A673 (cell line): ENCODE measurements at places on chromosomes 13 and 19. TPM values are rescaled to one million over a fixed set of nuclear protein-coding genes. Genes with fewer than 3 reads are reported as not detected.

- no peak for DNase-seq
These were observed 257.8 kb upstream of the IPO5 start for GRCh38 chr13:97695684-97696083.

DNA sequence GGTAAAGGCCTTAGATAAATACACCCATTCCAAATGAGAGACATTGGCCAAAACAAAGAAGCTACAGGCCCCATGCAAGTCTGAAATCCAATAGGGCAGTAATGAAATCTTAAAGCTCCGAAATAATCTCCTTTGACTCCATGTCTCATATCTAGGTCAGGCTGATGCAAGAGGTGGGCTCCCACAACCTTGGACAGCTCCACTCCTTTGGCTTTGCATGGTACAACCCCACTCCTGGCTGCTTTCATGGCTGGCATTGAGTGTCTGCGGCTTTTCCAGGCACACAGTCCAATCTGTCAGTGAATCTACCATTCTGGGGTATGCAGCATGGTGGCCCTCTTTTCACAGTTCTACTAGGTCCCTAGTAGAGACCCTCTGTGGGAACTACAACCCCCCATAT, 762.5 kb downstream of the LIG4 start:
- no peak for DNase-seq

DNA sequence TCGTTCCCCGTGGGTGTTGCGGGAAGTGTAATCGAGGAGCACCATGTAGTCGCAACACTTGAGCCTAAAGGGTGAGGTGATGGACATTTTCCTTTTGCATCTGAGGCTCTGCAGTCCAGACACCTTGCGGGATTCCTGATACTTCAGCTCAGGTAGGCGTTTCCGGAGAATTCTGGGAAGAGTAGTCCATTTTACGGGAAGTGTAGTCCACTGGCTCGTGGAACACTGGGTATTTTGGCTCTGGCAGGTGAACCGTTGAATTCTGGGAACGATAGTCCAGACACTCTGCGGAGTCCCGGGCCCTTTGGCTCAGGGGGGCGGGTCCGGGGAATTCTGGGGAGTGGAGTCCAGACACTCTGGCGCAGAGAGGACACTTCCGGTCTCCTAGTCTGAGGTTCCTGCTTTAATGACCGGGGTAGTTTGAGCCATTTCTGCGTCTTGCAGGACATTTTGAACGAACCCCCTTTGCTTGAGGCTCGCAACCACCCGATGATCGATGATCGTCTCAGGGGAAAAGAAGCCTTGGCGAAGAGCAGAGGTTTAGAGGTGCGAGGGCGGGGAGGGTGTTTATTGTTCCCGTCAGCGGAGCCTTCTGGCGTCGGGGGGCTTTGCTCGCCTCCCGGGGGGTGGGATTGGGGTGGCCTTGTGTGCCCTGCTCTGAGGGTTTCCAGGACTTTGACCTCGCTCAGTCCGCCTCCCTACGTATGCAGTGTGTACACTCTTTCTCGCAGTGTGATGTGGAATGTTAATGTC, at the start of gene ZNF223:
ZNF223 (plus strand) TSS at position 387 of the 753 bp plus-strand sequence. CDS start 3,141 bp downstream, outside the sequence.
- DNase-seq = peak; percentile 97

Gene HOMER3
- total RNA-seq = 23.9 and 31.0 TPM in 2 replicates
